ENCODE measurements at places on chromosomes 11 and 22.
A peak's percentile ranks its signal among the peaks of the same experiment; 100 is the strongest.

DNA sequence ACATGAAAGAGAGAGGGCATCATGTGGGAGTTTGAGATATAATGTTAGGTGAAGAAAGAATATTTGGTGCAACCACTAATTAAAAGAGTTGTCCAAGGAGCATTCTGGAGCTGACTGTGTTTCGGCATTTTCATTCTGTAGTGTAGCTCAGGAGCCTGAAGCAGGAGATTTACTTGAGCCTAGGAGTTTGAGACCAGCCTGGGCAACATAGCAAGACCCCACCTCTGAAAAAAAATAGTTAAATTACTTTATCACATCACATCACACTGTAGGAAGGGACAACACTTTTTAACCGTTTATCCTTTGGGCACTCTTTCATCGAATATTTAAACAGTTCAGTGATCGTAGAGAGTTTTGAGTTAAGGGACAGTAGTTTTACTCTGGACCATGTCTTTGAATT, 50.3 kb upstream of the SLC25A18 start:
- no peak for DNase-seq

- no peak for DNase-seq
Observed at GRCh38 chr11:117610045-117610444, 187.0 kb downstream of the DSCAML1 start.

DNA sequence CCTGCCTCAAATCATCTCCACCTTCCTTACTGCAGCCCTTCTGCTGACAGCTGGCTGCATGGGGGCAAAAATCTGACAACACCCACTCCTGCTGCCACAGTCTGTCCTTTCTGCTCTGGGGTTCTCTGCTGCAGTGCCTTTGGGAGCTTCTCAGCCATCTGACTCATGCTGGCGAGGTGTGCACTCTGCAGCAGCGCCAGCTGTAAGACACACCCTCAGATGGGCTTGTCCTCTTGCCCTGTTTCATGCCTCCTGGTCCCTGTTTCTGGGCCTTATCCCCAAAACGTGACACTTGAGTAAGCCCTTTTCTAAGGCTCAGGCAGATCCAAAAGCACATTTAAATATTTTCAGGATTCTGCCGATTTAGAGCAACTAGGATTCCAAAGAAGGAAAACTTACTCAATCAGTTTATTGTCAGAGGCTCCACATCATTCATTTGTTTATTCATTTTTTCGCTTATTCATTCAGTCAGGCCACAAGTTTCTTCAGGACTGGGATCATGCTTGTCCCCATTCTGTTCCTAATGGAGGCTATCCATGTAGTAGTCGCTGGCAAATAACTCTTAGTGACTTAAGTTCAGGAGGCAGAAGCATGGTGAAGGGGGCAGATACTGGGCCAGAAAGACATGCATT, 60.2 kb downstream of the SMIM38 start:
- DNase-seq = no peak

DNA sequence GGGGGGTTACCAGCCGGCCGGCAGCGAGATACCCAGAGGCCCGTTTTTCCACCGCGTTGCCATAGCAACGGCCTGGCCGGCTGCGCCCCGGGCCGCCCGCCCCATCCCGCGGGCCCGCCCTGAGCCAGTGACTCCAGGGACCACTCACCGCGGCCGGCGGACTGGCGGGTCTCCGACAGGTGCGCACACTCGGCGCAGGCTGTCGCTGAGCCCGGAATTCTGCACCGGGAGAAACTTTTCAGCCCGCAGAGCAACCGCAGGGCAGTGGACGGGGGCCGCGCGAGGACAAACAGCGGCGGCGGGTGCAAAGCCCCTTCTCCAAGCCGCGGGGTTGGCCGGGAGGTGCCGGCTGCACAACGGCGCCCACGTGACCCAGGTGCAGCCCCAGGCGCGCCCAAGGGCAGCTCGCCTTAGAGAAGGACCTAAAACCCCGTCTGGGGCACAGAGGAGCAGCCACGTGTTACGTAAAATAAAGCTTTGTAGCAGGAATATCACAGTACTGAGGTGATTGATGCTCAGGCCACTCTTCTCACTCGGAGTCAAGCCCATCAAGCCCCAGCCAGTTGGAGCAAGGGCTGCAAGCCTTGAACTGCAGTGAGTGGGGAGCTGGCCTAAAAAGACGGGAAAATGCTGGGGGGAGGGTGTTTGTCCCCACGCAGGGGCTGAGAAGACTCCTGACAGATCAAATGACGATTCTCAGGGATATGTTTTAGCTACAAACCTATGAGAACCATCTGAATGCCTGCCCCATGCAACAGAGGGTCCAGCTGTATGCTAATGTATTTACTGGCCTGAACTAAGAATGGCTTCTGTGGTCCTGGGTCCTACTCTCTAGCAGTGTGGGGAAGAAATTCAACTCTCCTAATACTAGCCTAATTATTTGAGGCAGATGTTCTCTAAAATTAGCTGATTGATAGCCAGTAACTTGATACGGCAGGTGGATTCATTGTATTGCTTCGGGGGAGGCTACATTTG, at the start of gene STK33:
TSS of gene STK33 (minus strand) at position 294 of the 975 bp plus-strand sequence. CDS start 119,323 bp downstream, outside the sequence.
- DNase-seq = no peak

- peak; percentile 50 for DNase-seq
Observed at GRCh38 chr11:128172046-128172878, 415.1 kb downstream of the ETS1 start.

DNA sequence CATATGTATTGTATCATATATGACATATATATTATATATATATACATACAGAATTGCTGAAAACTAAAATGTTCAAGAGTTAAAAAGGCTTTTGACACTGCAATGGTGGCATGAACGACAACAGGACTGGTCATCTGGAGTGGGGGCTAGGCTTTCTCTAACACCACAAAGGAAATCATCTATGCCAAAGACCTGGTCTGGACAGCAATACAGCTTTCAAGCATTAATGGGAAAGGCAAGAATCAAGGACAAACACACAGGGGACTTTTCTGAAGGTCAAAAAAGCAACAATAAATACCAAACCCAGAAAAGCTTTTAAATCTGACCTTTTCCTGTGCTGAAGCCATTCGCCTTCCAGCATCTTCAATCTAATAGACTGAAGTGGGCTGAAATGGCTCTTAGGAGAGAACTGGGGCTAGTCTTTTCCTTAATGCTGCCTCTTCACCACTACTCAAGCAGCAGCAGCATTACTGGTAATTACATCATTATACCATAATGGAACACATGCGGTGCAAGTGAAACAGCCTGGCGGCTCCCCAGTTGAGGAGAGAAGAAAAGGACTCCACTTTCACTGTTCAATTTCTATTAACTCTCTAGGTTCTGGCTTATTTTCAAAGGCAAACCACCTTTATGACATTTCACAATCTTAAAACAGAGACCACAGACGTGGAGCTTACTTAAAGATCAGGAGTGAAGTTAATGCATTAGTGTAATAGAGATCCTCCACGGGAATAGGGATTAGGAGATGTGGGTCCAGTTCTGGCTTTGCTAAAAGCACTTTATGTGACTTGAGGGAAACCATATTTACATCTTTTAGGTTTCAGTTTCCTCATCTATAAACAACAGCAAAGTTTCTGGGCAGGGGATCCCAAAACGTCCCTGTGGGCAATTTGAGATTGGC, 63.0 kb downstream of the GAB2 start:
- DNase-seq = no peak

DNA sequence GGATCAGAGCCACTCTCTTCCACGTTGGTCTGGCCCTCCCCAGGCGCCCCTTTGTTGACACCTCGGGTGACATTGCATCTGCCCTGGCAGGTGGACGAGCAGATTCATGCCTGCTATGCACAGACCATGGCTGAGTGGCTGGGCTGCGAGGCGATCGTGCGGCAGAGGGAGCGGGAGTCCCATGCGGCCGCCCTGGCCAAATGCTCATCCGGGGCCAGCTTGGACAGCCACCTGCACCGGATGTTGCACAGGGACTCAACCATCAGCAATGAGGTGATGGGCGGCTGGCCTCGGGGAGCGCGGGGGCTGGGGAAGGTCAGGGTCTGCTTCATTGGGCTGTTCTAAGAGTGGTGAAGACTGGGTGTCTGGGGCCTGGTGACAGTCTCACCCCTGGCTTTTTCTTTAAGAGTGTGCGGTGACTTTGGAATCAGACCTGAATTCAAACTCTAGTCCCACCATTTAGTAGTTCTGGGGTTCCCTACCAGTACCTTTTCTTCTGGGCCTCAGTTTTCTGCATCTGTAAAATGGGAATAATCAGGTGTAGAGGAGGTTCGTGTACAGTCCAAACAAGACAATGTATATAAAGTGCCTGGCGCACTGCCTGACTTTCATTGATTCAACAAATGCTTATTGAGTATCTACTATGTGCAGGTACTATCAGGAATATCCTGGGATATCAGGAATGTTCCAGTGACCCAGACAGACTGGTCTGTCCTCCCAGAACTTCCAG, 53.0 kb downstream of the LHFPL7 start:
- DNase-seq = no peak

- DNase-seq = no peak
Observed at GRCh38 chr11:20627026-20627425, 27.6 kb downstream of the SLC6A5 start.

- no peak for DNase-seq
Observed at GRCh38 chr11:7021318-7021717, 1.0 kb downstream of the NLRP14 start.

DNA sequence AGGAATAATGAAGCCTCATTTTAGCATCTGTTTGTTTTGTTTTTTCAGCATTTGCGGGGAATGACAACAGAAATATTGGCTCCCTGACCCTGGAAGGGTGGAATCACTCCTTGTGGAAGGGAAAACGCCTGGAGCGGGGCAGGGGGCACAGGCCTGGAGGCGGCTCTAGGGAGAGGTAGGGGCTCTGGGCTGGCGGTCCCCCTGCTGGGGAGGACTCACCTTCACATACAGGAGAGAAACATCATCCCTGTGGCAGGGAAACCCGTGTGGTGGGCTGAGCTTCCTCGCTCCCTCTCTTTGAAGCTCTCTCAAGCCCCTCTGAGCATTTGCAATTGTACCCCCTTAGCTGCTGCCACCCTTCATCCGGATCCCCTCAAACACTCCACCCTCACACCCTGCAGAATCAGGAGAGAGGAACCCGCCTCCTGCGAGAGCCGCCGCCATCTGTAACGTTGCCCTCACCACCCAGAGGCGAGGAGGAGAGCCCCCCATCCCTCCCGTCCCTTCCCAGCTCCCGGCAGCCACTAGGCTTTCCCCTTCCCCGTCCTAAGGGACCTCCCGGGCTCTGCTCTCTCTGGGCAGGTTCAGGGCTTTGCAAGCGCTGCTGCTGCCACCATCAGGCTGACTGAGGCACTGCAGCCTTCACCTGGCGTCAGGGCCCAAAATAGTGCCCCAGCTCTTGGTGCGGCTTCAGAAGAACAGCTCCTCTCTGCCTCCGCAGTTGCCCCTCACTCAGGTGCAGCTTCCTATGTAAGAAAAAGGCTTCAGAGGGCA, 10.4 kb downstream of the KIRREL3 start:
- peak; percentile 26 for DNase-seq

DNA sequence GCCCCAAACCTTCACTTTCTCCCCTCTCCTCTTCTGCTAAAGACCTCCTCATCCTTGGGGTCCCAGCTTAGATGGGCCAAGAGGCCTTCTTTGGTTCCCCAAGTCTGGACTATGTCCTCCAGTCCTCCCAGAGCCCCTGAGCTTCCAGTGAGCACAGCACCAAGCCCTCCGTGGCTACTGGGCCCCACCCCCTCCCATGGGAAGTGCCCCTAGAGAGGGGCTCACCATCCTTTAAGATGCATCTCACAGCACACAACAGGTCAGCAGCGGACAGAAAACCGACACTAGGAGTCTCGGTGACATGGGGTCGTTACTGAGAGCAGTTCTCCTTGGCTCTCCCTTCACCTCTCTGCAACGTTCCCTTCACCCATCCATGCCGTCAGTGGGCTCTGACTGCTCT, 2.7 kb downstream of the LRRC32 start:
- DNase-seq = no peak

DNA sequence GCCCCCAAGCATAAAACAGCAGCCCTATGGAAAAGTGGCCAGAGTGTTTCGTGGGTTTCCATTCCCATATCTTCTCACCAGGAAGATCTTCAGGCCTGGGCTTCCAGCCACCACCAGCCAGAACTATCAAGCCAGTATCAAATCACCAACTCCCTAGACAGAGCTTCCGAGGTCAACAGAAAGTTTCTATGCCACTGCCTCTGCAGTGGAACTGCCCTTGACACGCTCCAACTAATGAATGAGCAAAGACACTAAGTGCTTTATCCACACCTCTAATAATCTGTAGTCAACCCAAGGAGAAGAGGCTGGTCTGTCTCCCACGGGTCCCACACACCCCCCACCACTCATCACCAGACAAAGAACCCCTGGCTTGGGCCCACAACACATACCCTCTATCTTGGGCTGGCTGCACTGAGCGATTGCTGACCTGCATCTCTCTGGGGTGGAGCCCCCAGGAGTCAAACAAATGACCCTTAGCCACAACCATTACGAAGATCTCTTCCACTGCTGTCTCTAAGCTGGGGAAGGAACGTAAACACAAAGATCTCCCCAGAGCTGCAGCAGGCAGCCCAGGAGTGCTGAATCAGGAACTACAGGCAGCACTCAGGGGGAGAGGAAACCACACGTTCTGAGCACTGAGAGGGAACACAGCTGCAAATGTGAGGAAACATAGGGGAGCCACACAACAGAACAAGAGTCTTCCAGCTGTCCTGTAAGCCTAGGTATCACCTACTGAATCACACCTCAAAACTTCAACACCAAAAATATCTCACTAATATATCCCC, 9.7 kb downstream of the OR5AN1 start:
- peak; percentile 69 for DNase-seq

- no peak for DNase-seq
Observed at GRCh38 chr11:91078221-91078620, 855.4 kb upstream of the CHORDC1 start.

GRCh38 chr22:31045900-31046538, 35.1 kb upstream of the SMTN start:
- no peak for DNase-seq

- no peak for DNase-seq
Observed at GRCh38 chr11:117186431-117186761, 7.9 kb downstream of the SIDT2 start.

DNA sequence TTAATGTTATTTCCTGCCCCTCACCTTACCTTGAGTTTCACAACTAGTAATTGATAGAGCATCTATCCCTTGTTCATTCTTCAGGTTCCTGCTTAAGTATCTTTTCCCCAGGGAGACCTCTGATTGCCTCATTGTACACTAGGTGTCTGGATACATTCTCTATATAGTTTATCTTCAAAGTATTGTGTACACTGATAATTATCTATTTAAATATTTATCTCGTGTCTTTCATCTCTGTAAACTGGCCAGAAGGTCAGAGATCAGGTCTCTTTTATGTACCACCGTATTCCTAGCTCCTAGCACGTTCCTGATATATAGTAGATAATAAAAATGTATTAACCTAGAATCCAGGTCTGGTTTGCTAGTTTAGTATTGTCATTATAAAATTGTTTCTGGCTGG, 6.4 kb downstream of the TMEM126B start:
- DNase-seq = no peak

GRCh38 chr11:99327066-99327465, 306.3 kb downstream of the CNTN5 start:
- DNase-seq = no peak

- DNase-seq = no peak
Observed at GRCh38 chr11:113073290-113073953, 112.2 kb downstream of the NCAM1 start.

GRCh38 chr11:45092901-45093760, 53.3 kb upstream of the PRDM11 start:
- peak; percentile 98 for DNase-seq

- no peak for DNase-seq
Observed at GRCh38 chr11:130407978-130408377, 20.4 kb downstream of the ADAMTS8 start.

- DNase-seq = no peak
Observed at GRCh38 chr11:80155412-80156017, 714.7 kb upstream of the TENM4 start.

GRCh38 chr11:46363031-46363407, 15.8 kb downstream of the DGKZ start:
- DNase-seq = no peak

Measured in GDM1 (cell line).